ENCODE measurements at places on chromosomes 3 and 15.

- DNase-seq, result no peak
Observed at GRCh38 chr15:37893309-37893708, 41.1 kb upstream of the TMCO5A start.

DNA sequence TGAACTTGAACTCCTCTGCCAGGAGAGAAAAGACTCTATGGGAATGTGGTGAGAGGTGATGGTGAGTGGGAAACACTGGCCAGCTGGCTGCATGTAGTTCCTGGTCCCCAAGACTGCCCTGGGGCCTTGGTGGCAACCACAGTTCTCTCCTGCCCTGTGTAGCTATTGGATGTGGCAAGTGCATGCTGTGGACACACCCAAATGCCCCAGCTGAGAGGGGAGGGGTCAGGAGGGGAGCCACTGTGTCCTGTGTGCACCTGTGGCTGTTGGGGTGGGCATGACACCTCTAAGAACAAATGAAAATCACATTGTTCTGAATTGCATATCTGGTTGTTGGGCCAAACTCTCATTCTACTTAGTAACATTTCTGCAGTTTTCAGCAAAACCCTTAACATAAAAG, 409.6 kb downstream of the NSUN3 start:
- no peak for DNase-seq

DNA sequence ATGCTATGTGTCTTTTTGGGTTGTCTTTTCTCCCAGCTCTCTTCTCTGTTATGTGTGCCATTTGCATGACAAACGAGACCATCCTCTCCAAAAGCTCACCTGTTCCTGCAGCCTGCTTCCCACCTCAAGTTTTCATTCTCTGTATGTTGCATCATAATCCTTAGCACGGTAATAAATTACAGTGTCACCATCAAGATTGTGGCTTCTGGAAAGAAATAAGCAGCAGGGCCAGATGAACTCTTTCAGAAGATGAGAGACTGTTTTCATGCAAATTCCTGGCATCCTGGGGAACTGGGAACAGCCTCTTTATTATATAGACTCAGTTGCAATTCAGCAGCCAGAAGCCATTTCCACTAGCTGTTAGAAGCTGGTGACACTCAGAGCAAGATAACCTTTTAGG, 436.7 kb downstream of the EPHB1 start:
- no peak for DNase-seq

DNA sequence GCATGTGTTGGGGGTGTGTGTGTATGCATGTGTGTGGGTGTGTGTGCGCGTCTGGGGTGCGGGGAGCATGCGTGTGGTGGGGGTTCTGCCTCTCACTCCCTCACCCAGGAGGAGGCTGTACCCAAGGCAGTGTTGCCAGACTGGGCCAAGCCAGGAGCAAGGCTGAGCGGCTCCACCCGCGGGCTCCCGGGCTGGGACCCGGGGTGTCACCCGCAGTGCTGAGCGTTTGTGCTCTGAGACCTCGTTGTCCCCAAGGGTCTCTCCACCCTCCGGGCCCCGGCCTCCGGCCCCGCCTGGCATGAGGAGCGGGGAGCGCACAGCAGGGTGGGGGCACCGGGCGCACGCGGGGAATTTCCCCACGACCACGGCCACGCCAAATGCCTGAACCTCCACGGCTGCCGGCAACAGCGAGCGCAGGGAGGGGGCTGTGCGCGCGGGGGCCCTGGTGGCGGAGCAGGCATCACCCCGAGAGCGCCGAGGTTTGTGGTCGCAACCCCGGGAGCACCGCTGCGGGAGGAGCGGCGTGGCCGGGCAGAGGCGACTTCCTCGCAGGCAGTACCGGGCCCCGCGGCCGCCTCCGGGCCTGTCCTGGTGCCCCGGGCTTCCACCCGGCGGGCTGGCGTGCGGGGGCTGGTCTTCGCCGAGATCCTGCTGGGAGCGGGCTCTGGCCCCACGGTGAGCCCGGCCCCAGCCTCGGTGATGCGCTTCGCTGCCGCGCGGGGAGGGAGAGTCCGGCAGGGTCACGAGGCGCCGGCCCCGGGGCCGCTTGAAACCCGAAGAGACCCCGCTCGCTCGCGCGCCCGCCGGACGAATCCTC, 7.4 kb upstream of the OCA2 start:
- DNase-seq, result no peak

DNA sequence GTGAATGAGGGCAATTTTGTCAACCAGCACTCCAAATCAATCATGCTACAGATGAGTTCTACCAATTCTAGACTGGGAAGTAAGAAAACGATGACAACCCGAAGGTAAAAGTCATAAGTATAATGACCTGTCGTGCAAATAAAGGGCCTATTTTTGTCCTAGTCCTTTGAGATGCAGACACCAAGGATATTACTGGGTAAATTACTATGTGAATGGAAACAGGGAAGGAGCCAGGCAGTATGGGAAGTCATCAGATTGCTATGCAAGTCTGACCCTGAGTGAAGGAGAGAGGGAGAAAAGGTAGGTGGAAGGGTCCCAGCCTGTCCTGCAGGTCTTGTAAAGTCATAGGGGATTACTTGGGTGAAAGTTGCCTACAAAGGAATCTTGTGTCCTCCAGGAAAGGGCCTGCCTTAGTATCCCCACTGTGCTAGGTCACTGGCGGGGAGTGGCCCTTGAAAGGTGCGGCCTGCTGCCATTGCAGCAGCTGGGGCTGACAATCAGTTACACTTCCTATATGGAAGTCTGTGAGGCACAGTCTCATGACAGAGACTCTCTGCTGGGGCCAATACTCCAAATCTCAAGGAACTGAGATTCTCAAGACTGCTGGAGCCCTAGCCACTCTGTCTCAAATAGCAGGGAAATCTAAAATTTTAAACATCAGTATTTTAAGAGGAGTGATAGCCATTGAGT, 149.9 kb upstream of the SLC2A2 start:
- no peak for DNase-seq

GRCh38 chr3:171427771-171428320, 32.4 kb downstream of the TNIK start:
- no peak for DNase-seq

- DNase-seq, result no peak
Observed at GRCh38 chr3:1007866-1008265, 85.0 kb upstream of the CNTN6 start.

DNA sequence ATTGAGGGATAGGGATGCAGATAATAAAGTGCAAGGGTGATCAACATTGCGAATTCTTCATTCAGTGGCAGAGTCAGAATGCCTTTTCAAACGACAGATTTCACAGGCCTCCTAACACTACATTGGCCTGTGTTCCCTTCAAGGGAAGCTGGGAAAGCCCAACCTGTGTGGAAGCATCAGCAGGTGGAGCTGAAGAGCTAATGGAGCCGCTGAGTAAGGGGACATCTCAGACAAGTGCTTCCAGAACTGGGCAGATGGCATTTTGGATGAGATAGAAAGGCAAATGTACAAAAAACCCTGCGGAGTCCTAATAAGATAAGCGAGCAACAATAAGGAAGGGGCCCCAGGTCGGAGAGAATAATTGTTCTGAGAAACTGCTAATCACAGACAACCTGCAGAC, 8.5 kb upstream of the SLC24A5 start:
- DNase-seq, result no peak

DNA sequence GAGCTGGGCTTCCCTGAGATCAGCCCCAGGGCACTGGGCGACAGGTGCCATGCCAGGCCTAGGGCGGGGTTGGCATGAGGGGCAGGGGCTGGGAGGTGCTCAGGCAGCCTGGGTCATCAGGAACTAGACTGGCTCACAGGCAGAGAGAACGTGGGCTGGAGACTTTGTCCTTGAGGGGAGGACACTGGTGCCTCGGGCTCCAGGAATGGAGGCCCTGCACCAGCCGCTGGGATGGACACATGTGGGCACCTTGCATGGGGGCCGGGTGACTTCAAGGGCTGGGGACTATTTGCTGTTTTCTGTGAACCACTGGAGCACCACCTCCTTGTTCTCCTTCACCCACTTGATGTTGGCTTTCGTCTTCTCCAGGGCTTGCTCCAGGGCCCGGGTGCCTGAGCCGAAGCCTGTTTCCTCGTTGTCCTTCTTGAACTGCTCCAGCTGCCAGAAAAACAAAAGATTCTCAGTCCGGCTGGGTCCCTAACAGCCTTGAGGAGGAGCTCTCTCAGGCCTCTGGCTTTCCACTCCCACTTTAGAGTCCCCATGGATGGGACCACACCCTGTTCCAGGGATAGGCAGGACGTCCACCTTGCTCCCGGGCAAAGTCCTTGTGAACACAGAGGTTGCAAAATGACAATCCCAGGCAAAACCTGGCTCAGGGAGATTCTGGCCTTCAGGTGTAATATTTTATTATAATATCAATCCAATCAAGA, 9.1 kb downstream of the MESP2 start:
- no peak for DNase-seq

GRCh38 chr3:53234130-53234840, 21.5 kb downstream of the TKT start:
- no peak for DNase-seq

GRCh38 chr3:186247821-186248814, 113.9 kb downstream of the DGKG start:
- DNase-seq, result no peak

DNA sequence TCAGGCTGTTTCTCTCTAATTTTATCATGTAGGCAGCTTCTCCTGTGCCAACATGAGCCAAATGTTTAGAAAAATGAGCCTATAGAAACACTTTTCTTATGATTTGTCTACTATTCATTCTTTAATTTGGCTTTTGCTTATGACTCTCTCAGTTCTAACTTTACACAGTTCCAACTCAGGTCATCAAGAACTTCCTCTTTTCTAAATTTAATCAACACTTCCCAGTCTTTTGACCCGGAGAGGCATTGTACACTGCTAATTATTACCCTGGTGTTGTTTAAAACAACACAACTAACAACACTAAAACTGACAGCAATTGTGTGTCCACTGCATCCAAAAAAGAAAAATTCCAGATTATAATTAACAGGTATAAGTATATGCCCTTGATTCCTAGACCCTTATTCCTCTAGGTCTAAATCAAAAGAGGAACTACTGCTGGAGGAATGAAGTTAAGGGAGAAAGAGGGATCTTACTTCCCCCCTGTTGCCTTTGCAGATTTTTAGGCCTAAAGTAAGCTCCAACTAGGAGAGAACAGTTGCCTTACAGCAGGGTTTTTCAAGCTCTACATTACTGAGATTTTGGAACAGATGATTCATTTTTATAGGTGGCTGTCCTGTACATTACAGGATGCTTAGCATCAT, 332.2 kb upstream of the GOLIM4 start:
- DNase-seq, result peak; percentile 8

GRCh38 chr15:35194296-35194695, 109.2 kb upstream of the NANOGP8 start:
- DNase-seq, result no peak

GRCh38 chr3:47424434-47425382, 43.9 kb downstream of the PTPN23 start:
- no peak for DNase-seq

DNA sequence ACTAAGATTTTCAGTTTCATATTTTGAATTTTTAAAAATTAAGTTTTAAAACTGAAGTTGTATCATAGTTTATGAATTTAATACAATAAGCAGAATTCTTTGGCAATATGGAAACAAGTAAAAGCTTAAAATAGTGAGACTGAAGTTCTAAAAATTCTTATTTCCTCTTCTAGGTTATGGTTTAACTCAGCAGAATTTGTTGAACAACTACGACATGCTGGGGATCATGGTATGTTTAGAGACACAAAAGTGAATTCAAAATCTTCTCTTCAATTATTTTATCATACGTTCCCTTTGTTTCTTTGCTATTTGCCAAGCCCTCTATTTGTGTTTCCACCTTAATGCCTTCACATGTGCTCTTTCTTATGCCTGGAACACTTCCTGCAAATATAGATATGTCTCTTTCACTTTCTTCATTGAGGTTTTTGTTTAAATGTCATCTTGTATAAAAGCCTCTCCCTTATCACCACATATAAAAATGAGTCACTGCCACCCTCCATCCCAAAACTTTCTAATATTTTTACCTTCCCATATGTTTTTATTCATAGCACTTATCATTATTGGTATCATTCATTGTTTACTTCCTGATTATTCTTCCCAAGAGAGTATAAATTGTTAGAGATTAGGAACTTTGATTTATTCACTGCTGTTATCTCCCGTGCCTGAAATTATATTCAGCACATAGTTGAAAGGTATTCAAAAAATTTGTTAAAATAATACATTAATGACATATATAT, 6.4 kb downstream of the SUCNR1 start:
- DNase-seq, result peak; percentile 9

DNA sequence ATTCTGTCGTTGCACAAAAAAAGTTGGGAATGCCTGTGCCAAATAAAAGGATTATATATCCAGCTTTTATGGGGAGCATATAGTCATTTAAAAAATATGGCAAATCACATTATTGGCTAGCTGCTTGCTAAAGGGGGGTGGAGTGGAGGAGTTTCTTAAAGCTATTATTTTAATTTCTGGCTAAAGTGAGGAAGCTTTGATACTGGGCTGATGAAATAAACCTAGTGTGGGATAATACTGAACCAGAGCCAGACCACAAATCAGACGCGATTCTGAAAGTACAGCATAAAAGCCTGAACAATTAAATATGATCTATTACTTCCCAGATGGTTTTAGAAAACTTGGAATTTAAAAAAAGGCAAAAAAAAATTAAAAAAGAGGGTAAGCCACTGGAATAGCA, 14.4 kb downstream of the POLR2M start:
- DNase-seq, result no peak

DNA sequence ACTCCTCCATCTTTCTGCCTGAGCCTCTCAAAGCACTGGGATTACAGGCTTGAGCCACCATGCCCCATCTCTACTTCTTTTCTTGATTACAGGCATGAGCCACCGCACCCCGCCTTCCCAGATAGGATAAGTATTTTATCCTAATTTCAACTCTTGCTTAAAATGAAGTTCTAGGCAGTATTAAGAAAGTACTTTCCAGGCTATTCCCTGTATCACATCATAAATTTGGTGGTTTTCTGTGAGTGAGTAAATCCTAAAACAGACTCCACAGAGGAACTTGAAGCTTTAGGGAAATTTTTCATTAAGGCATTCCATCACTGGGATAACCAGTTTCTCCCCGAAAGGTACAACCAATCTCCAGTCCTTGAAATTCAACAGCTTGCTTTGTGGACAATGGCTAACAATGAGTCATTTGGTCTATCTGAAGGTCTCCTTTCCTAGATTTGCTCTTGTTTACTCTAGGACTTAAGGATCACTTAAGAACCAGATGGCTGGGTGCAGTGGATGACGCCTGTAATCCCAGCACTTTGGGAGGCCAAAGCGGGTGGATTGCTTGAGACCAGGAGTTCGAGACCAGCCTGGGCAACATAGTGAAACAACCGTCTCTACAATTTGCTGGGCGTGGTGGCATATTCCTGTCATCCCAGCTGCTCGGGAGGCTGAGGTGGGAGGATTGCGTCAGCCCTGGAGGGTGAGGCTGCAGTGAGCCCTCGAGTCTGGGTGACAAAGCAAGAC, 49.7 kb upstream of the SKIL start:
- no peak for DNase-seq

DNA sequence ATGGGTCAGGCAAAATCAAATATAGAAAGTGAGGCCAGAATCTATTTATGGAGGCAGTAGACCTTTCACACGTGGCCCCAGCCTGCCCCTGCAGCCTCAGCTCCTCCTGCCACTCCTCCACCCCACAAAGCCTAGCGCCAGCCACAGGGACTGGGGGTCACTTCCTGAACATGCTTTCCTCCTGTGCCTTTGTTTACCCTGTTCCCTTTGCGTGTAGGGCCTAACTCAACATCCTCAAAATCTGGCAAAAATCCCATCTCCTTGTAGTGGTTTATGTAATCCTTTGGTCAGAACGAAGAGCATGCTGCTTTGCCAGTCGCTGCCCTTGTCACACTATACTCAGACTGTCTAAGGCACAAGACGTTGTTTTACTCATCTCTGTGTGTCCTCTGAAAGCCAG, 39.6 kb downstream of the KBTBD12 start:
- DNase-seq, result no peak

- DNase-seq, result no peak
Observed at GRCh38 chr15:53305101-53305500, 454.4 kb downstream of the WDR72 start.

GRCh38 chr3:57298041-57298440, 5.6 kb upstream of the ASB14 start:
- DNase-seq, result no peak
